ENCODE measurements at places on chromosomes 5 and 9. TPM values are rescaled to one million over a fixed set of nuclear protein-coding genes. Genes with fewer than 3 reads are reported as not detected.

The SH3GLB2 gene
- 118 TPM for polyA plus RNA-seq

The IRX2 gene
- 26.9 TPM for polyA plus RNA-seq

The LHX3 gene
- not detected for polyA plus RNA-seq

The OLFML2A gene
- 34.5 TPM for polyA plus RNA-seq

The ADAMTS13 gene
- 8.3 TPM for polyA plus RNA-seq

The LCN12 gene
- polyA plus RNA-seq = 21.8 TPM

The ADAM19 gene
- 10.5 TPM for polyA plus RNA-seq

The SLC45A2 gene
- 0.40 TPM for polyA plus RNA-seq

The ZNF454 gene
- polyA plus RNA-seq = 6.5 TPM

The TMEM38B gene
- polyA plus RNA-seq = 42.2 TPM

The GPR150 gene
- not detected for polyA plus RNA-seq

Measured in right renal pelvis (tissue), 4 donors.